Fibroblast of skin of left quadriceps (primary cell): ENCODE measurements at places on chromosomes 16 and 17.

- DNase-seq = no peak
These were observed 43.6 kb downstream of the NOS2 start for GRCh38 chr17:27756467-27757371.

DNA sequence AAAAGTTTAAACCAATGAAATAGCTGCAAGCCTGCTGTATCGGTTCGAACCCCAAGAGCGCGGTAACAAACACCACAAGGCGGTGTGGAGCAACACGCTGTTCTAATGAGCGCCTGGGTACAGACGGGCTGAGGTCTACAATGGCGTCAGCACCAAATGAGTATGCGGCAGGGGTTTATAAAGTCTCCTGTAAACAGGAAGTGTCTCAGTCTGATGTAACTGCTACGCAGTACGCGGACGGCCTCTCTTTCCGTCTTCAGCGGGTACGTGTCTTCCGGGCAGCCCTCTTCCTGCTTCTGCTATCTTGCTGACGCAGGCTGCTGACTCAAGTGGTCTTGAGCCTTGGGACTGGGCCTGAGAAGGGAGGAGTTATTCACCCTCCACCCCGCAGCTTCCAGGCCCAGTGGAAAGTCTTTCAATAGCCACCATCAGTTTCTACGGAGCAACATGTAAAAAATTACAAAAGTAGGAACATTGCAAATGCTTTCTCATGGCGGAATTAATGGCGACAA, 40.5 kb upstream of the KCNJ2 start:
- no peak for DNase-seq

GRCh38 chr17:81385320-81386111, 9.7 kb upstream of the BAHCC1 start:
- DNase-seq = no peak

DNA sequence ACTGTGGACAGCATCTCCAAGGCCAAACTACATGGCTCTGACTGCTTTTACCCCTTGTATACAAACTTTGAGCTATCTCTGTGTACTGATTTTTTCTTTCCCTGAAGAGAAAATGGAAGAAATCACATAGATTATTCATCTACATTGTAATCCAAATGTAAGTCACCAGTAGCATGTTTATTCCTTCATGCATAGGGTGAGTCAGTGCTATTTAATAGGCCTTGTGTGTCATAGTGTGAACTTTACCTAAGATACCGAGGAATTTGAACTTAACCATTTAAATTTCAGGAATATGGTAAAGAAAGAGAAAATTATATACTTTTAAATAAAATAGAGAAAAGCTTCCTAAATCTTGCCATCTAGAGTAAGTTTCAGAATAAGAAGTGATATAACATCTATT, 16.5 kb downstream of the PHKB start:
- DNase-seq = no peak

DNA sequence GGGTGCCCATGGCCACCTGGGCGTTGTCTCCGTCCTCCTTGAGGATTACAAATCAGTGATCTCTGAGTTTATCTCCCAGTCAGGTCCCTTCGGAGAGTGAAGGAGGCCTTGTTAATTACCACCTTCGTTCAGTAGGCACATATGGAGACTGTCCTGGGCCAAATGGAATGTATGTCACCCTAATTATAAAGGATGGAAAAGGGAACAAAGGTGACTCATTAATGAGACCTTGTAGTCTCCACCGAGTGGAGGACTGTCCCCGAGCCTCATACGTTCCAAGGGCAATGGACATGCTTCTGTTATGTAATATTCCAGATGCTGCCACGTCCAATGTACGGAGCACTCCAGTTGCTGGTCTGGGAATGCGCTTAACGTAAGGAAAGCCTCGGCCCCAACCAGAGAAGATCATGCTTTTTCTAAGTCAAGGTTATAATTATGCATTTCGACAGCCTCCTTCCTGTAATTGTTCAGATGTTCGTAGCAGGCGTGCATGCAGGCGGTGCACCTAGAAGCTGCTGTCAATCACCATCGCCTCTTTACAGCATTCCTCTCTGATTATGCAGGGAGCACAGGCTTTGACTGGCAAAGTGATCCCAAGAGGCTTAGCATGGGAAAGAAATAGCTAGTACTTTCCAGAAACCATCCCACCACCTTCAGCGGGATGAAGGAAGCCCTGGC, 22.4 kb upstream of the SEC14L1 start:
- no peak for DNase-seq

GRCh38 chr16:35255816-35256215, 1796.4 kb downstream of the TP53TG3F start:
- no peak for DNase-seq

DNA sequence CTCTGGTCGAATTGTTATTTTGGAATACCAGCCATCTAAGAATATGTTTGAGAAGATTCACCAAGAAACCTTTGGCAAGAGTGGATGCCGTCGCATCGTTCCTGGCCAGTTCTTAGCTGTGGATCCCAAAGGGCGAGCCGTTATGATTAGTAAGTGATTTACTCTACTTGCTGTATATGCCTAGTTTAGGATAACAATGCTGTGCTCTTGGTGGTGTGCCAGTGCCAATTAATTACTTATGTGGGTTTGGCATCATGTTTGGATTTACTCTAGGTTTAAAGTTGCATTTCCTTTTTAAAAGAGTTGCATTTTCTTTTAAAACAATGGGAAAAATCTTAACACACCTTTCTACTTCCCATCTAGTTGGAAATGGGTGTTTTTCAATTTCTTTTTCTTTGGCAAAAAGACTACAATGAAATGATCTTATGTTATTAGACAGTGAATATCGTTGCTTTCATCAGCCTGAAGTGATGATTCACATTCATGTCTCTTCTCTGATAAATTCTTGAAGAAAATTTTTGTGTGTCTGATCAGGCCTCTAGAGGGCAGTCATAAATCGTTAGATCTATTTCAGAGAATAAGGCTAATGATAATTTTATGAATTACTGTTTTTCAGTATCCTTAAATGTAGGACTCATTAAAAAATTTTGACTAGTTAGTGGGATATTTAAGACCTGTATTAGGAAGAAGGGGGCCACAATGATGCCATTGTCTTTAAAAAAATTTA, 5.6 kb downstream of the SF3B3 start:
- DNase-seq = peak; percentile 55

- DNase-seq = no peak
These were observed 16.3 kb upstream of the BCAR1 start for GRCh38 chr16:75267631-75268264.

DNA sequence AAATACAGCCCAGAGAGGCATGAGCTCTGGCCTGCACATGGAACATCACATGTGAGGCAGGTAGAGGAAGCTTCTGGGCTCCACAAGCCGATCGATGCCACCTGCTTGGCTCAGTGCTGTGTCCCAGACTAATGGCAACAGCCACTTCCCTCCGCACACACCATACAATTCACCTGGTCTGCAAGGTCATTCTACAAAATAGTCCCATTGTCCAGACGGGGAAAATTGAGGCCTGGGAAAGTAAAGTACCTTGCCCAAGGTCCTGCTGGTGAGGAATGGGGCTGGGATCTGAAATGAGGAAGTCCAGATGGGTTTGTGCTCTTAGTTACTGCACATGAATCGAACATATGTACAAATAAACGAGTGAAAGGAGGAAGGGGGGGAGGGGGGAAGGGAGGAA, 88.0 kb downstream of the LITAF start:
- DNase-seq = no peak

DNA sequence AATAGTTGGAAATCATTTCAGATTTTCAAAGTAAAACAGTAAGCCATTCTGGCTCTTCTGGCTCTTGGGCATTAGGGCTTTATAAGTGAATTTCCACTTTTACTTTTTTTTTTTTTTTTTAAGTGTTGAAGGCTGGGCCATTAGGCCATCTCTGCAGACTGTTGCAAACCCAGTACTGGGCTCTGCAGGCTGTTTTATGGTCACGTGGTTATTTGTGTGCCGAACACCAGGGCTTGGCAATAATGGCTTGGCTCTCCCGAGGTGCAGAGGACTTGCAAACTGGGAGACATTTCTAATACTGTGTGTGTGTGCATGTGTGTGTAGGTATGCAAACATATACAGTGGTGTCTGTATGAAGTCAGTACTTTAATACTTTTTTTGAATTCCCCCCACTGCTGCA, 194.9 kb upstream of the CDH5 start:
- no peak for DNase-seq

DNA sequence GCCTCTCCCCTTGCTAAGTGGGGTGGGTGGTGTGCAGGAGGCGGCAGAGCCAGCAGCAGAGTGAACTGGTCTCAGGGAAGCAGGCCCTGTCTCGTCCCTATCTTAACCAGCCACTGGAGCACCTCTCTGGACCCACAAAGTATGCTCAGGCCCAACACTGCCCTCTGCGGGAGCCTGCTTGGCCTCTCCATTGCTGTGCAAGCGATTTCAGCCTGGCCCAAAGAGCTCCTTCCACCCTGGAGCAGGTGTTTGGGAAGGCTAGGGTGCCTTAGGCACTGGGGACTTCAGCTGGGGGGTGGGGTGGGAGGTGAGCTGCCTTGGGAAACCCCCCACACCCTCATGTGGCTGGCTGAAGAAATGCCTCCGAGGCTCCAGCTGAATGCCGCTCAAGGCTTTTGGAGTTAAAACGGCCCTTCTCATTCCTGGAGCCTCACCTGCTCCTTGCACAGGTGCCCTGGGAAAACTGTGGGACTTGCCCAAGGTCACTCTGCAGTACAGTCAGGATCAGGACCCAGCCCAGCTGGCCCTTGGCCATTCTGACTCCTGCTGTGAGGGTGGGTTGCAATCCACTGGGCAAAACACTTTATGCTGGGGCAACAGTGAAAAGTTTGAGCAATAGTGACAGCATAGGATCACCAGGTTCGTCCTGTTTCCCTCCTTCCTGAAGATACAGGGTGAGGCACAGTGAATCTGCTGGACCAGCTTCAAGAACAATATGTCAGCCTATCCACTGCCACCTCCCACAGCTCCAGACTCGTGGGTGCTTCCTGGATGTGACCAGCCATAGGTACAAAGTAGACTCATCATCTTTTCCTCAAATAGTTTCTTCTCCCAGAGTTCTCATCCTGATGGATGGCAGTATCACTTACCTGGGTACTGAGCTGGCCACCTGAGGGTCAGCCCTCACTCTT, 5.9 kb upstream of the UBE2O start:
- no peak for DNase-seq

- no peak for DNase-seq
These were observed 25.9 kb downstream of the CLUH start for GRCh38 chr17:2685696-2686095.

DNA sequence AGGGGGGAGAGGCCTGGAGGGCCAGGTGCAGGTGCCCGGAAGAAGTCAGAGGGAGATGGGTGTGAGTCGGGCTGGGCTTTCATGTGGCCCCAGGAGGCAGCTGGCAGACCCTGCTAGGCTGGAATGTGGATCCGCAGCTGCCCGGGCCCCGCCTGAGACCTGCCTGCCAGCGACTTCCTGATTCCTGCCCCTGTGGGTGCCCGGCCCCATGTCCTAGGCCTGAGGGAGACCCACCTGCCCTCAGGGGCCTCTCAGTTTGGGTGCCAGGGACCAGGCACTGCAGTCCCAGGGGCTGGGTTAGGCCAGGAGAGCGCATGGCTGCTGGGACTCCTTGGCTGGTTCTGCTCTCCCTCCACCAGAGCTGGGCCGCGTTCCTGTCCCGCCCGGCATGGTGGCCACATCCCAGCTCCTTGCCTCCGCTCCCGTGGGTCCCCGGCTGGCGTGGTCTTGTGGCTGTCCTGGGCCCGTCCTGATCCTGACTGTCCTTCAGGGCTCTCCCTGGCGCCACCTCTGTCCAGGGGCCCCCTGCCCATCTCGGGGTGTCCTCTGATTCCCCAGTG, 22.1 kb upstream of the SPNS2 start:
- DNase-seq = no peak

GRCh38 chr17:73363442-73364154, 51.8 kb upstream of the CDC42EP4 start:
- no peak for DNase-seq
